Dermis microvascular lymphatic vessel endothelial cell (primary cell): ENCODE measurements at places on chromosomes 2 and 18.

- no peak for DNase-seq
These were observed 140.2 kb downstream of the UBE2E3 start for GRCh38 chr2:181120625-181121024.

DNA sequence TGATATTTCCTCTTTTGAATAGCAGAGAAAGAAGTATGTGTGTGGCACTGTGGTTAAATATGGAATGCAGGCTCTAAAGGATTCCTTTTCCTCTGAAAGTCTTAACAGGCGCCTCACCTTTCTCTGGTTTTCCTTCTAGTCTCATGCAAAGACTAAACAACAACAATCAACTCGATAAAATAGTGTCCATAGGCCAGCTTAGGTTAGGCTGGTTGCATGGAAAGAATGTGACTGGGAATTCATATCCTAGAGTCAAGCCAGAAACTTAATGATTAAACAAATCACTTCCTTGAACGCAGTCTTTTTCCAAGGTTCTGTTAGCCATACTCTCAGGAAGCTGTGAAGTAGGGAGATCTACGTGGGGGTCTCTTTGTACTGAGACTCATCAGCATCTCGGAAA lies 800.8 kb upstream of the ID2 start:
- no peak for DNase-seq

GRCh38 chr2:216083464-216084281 lies 2.0 kb downstream of the TMEM169 start:
- DNase-seq: no peak

DNA sequence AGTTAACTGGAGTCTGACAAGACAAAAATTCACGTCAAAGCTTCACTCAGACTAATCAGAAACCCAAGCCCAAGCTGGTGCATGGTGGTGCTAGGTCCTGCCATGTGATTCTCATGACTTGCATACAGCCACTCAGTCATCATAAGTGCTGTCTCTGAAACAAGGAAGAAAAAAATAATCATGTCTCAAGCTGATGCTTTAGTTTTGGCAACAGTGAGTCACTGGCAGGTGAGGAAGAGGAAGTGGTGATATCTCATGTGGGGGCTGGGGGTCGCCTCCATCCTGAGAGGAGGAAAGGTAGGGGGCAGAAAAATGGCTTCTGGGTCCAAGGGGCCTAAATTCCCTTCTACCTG lies 136.3 kb downstream of the TMEM163 start:
- DNase-seq: no peak

DNA sequence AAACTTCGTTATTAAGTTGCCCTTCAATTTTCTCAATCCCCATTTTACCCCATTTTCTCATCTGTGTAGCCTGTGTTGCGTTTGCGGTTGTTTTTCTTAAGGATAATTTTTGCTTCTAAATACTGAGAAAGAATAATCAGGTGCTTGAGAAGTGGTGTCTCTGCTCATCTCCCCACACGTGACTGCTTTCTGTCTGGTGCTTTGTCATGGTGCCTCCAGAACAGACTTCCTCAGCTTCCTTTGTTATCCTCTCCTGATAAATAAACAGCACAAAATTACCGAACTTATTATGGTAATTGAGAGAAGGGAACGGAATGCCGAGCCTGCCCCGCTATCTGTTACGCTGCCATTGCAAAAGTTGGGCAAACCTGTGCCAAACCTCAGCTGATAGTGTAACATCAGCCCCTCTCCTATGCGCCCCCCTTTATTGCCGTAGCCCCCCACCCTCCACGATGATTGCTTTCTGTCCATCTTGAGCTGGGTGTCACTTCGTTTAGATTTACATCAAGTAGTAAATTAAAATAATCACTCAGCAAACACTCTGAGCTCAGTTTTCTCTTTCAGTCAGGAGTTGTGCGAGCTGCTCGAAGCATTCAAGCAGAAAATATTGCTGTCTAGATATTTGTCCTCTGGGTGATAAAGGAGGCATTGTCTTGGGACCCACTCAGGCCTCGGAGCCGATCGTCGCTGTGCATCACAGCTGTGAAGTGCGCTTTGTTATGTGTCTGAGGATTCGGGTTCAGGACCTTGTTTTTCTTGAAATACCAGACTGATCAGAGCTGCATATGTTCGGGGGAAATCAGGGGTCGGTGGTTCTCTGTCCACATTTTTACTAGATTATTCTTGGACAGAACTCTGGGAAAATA lies 1008.5 kb upstream of the FANCL start:
- no peak for DNase-seq

DNA sequence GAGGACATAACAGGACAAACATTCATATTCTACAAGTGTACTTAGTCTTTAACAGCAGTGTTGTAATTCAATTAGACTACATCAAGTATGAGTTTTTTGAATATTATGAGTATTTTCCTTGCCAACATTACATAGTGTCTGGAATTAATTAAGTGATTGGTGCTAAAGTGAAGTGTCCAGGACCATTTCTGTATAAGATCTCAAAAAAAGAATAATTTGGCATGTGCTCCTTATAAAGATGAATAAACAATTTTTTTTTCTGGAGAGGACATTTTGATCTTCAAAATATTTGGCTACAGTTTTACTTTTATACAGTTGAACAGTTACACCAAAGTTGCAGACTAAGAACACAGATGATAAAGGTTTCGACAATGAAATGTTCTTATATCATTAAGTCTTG lies 15.1 kb upstream of the EPB41L3 start:
- no peak for DNase-seq

DNA sequence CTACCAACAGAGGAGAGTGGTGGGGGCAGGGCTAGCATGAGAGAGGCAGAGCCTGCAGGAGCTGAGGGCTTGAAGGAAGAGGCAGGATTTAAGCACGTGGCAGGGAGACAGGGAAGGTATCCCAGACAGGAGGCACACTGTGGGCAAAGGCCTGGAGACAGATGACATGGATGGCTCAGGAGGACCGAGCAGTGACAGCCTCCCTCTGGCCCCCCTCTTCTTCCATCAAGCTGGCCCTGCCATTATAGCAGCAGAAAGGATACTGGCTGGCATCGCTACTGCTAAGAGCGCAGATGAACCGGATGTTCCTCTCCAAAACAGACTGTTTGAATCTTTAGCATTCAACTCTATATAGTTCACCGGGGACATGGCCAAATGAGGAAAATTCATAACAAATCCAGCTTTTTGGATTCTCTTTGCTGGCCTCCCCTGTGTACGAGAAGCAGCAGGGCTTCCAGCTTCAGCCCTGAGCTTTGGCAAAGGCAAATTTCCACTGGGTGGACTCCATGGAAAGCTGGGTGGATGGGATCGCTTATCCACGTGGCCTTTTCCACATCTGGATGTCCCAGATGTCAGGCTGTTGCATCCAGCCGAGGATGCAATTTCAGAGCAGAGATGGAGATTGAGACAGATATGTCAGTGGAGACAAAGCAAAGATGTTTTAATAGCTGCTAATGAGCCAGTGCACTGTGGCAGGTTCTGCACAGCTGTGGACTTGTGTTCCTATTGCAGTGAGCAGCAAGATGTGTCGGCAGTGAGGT lies 36.2 kb downstream of the CAPN13 start:
- DNase-seq: no peak

- DNase-seq: no peak
These were observed 61.7 kb downstream of the MAP4K4 start for GRCh38 chr2:101759162-101759561.

GRCh38 chr2:197042739-197043196 lies 116.3 kb upstream of the PGAP1 start:
- DNase-seq: no peak

GRCh38 chr2:235614900-235615712 lies 121.3 kb downstream of the AGAP1 start:
- DNase-seq: peak; percentile 52

- DNase-seq: no peak
These were observed 79.5 kb upstream of the SLC8A1 start for GRCh38 chr2:40531359-40531758.

- DNase-seq: no peak
These were observed 85.0 kb downstream of the INHBB start for GRCh38 chr2:120430957-120431356.

DNA sequence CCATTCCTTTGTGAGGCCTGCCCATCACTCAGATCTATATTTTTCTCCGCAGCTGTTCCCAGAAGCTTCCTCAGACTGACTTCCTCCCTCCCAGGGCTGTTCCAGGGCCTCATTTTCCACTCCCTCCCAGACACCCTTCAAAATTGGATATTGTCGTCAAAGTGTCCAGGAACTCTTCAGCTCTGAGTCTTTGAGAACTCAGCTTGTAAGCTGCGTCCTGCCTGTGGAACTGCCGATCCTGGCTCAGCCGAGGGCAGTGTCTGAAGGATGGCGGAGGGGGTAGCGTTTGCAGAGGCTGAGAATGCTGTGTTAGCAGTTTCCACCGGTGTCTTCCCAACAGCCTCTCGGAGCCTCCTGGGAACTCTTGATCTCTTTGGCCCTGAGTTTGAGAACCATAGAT lies 27.1 kb downstream of the NCK2 start:
- no peak for DNase-seq

DNA sequence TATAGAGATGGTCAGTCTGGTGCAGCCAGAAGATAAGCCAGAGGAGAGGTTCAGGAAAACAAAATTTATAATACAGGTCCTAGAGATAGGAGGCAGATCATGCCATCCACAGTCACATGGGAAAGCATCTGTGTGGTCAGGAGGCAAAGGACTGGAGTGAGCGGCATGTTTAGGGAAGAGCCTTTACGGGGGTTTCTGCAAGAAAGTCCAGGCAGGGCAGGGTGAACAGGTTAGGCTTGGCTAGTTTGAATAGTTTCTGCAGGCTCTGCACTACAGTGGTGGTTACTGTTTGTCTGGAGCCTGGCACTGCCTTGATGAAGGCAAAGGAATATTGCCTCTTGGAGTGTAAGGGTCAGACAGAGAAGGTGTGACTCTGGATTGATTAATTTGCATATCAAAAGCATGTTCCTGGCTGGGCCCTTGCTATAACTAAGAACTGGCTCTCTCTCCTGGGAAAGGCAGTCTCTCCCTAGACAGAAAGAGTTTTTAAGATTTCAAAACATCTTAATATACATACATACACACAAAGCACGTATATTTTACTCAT lies 1034.7 kb upstream of the CHAC2 start:
- no peak for DNase-seq
